ENCODE measurements at places on chromosomes 11 and 22.

- DNase-seq: no peak
Observed at GRCh38 chr22:44928711-44929358, 81.0 kb downstream of the PHF21B start.

- no peak for DNase-seq
Observed at GRCh38 chr11:125079878-125080530, 16.9 kb downstream of the SLC37A2 start.

DNA sequence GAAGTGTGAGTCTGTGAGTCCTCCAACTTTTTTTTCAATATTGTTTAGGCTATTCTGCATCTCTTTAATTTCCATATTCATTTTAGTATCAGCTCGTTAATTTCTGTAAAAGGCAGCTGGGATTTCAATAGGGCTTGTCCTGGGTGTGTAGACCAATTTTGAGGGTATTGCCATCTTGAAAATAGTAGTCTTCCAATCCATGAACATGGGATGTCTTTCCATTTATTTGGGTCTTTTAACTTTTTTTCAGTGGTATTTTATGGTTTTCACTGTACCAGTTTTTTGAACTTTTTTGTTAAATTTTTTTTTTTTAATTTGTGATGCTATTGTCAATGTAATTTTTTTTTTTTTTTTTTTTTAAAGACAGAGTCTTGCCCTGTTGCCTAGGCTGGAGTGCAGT is 79.5 kb downstream of the ARHGAP8 start:
- no peak for DNase-seq

- no peak for DNase-seq
Observed at GRCh38 chr11:131671320-131671719, 300.9 kb downstream of the NTM start.

- DNase-seq: no peak
Observed at GRCh38 chr22:37521236-37521739, 2.1 kb upstream of the CARD10 start.

- no peak for DNase-seq
Observed at GRCh38 chr11:30830681-30831080, 244.5 kb upstream of the MPPED2 start.

- DNase-seq: no peak
Observed at GRCh38 chr11:134479206-134480135, 67.4 kb upstream of the B3GAT1 start.

- no peak for DNase-seq
Observed at GRCh38 chr22:36741968-36742367, 34.0 kb downstream of the IFT27 start.

DNA sequence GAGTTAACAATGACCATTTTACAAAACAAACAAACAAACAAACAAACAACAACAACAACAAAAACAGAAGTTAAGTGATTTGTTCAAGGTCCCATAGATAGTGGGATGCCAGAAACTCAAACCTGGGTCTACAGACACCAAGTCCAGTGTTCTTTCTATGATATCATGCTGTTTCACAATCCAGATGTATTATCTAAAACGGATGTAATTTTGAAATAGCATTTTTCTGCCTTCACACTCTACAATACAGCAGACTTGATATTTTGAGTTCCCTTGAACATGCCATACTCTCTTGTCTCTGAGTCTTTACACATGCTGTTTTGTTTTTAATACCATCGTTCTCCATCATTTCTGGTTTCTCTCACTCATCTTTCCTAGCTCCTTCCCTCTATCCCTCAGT is 104.5 kb downstream of the RELT start:
- DNase-seq: no peak

GRCh38 chr11:114060392-114061047 is 1.0 kb downstream of the ZBTB16 start:
- DNase-seq: peak; percentile 51

DNA sequence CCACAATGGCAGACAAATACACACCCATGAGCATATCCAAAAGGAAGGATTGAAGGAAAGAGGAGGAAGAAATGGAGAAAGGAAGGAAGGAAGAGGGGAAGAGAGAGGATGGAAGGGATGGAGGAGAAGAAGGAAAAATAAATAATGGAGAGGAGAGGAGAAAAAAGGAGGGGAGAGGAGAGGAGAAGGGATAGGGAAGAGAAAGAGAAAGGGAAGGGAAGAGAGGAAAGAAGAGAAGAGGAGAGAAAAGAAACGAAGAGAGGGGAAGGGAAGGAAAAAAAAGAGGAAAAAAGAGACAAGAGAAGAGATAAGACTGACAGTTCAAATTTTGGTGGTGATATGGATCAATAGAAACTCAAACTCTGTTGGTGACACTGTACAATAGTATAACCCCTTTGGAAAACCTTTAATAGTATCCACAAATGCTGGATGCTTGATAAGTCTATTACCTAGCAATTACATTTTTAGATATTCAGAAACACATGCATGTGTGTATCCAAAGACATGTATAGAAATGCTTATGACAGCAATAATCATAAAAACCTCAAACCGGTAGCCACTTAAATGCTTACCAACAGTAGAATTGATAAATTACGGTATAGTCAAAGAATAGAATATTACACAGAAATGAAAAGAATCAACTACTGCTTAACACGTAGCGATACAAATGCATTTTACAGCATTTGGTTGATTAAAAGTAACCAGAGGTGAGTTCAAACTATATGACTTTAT is 1.2 kb upstream of the HBD start:
- DNase-seq: no peak

- DNase-seq: no peak
Observed at GRCh38 chr11:85682330-85683305, 3.4 kb downstream of the CCDC89 start.

- DNase-seq: no peak
Observed at GRCh38 chr11:126393143-126393542, 37.7 kb downstream of the ST3GAL4 start.

- DNase-seq: no peak
Observed at GRCh38 chr22:35761037-35761436, 43.4 kb downstream of the APOL5 start.

DNA sequence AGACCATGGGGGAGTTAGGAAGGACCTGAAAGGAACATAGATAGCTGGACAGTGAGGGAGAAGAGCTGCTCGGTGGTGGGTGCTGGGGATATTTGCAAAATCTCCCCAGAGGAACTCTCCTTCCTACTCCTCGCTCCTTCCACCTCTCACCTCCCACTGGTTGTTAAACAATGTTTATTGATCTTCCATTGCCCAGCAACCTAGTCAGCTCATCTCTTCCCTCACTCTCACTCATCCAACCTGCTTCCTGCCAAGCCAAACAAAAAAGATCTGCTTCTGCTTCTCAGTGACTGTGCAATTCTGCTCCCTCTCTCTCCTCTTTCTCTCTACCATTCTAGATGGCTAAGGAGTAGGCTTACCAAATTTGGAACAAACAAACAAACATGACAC is 115.0 kb downstream of the SLC1A2 start:
- DNase-seq: peak; percentile 21

DNA sequence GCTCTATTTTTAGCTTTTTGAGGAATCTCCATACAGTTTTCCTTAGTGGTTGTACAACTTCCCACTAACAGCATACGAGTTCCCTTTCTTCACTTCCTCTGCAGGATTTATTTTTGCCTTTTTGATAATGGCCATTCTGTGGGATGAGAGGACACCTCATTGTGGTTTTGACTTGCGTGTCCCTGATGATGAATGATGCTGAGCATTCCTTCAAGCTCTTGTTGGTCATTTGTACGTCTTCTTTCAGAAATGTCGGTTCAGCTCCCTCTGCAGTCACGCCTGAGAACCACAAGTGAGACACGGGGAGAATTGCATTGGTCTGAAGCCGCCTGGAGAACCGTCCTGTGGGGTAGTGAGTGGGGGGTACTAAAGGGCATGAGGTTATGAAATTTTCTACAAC is 2.0 kb upstream of the KRTAP5-10 start:
- DNase-seq: peak; percentile 70

DNA sequence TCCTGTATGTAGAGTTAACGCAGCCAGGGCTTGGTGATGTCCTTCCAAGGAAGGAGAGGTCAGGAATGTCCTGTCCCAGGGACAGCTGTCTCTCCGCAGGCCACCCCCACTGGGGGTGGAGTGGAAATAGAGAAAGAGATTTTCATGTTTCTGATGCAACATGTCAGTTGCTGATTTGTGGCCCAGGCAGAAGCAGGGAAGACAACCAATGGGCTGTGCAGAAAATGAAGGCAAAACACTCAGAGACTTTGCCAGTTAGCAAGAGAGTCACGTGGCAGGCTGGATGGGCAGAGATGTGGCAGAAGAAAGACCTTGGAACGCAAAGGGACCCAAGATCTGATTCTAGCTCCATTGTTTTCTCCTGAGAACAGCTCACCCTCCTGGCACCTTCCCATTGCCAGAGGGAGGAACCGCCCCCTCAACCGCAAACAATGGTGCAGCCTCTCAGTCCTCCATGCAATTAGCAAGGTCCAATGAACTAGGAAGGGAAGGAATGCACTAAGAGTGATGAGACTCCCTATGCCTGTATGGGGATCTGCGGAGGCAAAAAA is 71.0 kb downstream of the SYN3 start:
- no peak for DNase-seq

DNA sequence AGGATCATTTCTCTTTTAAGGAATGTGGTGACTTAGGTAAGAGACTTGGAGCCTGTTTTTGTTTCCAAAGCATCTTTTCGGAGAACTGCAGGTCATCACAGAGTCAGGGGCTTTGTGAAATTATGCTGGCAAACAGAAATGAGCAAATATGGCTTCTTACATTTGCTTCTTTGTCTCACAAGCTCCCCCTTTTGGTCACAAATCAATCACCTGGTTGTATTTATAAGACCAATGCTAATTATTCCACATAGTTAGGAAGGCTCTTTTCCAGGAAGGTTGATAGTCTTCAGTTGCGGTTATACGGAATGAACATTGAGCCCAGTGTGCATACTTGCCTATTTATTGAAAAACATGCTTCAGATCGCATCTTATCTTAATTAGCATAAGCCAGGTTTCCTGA is 34.6 kb upstream of the CEP126 start:
- peak; percentile 21 for DNase-seq

DNA sequence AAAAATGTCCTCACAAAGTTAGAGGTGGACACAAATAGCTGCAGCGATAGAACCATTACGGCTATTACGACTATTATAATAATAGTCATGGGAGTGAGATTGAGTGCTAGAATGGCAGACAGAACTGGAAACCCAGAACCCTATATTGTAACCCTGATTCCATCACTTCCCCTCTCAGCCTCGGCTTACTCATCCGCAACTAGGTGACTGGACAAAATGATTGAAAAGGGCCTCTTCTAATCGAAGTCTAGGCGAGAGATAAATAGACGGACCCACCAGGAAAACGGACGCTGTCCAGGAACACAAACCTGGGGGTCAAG is 629 bp downstream of the PSMA1 start:
- DNase-seq: no peak

DNA sequence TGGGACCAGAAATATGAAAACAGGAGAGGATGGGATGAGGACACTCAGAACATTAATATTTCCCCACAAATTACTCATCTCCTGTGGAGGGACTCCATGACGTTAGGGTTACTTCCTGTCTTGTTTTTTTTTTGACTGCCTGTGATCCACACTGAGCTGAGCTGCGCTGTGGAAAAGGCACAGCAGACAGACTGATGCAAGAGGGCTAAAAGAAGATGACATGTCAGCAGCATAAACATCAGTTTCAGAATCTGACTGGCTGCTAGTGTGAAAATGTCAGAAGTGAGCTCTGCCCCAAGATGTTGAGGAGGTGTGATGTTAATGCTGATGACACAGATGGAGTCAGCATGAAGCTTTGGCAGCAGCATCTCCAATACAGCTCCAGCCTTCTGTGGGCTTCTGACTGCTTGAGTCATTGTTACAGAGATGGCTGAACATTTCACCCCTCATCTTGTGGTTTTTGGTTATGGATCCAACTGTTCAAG is 286.8 kb downstream of the BLID start:
- DNase-seq: no peak
